Activated T-cell treated with anti-CD3 and anti-CD28 coated beads, Interleukin-2, amount 50 U/mL, for 72 hours (primary cell): ENCODE measurements at places on chromosomes 5 and 9. TPM values are rescaled to one million over a fixed set of nuclear protein-coding genes. Genes with fewer than 3 reads are reported as not detected.

- H3K4me1 ChIP-seq = peaks cover 22% of the 10 kb centered on the region
- peak overlapping the region; percentile 89 for H3K4me3 ChIP-seq
- H3K27ac ChIP-seq = peak overlapping the region; percentile 94
- H3K36me3 ChIP-seq = peaks cover 5% of the 10 kb centered on the region
- no peaks in the 10 kb centered on the region for H3K27me3 ChIP-seq
Measured at GRCh38 chr5:132867046-132867451, 607 bp downstream of the UQCRQ start.

The LAMC3 gene
- 0.74 TPM for total RNA-seq

The SGCD gene
- 0.07 TPM for total RNA-seq

DNA sequence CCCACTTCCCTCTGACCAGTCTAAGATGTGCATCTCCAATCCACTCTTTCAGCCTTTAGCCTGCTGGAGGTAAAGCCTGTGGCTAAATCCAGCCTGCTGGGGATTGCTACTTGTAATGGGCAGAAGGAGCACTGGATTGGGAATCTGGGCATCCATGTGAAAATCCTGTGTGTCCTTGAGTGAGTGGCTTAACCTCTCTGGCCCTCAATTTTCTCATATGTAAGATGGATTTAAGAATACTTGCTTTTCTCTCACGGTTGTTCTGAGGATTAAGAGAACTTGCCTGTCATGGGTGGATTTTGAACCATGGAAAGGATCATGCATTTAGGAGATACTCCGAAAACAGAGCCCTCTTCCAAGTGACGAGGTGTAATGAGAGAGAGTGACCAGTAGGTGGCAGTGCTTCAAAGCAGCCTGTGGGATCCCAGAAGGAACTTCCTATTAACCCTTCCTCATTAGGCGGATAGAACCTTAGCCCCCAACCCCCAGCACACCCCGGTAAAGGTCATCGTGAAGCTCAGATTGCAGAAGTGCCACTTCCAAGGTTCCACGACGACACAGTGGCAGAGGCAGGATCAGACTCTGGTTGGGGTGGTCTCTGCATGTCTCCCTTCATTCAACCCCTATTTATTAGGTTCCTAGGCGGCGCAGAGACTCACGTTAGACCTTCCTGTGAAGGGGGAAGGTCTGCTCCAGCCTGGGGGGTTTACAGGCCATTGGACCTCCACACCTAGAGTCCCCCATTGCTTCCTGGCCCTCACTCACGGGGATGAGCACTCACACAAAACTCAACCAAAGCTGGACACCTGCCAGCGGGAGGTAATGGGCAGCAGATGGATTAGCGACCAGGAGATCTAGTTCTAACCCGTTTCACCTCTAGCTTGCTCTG lies 68.7 kb upstream of the ZNF618 start:
- H3K27me3 ChIP-seq = peaks cover 5% of the 10 kb centered on the region
- H3K36me3 ChIP-seq = no peaks in the 10 kb centered on the region

DNA sequence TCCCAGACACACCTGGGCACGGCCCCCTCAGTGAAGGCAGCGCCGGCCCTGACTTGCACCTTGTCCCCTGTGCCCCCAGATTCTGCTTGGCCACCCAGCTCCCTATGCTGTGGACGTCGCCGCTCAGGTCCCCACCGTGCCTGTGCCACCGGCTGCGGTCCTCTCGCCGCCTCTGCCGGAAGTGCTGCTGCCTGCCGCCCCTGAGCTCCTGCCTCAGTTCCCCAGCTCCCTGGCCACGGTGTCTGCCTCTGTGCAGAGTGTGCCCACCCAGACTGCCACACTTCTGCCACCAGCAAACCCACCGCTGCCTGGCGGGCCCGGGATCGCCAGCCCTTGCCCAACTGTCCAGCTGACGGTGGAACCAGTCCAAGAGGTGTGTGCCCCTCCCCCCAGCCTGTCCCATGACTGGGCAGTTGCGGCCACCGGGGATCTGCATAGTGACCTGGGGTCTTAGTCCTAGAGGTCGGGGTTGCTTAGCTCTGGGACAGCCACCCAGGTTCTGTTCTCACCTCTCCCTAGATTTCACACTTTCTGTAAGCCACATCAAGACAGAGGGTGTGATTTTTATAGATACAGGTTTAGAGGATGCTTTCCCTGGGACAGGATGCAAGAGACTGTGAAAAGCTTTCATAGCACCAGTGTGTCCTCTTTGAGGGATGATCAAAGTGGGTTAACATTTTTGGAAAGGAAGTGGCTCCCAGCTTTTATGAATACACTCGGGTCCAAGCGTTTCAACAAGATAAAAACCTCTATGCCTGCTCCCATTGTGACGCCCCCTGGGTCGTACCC lies 78.0 kb downstream of the WNK2 start:
- H3K4me3 ChIP-seq = no peak overlapping the region
- no peak overlapping the region for H3K27ac ChIP-seq
- H3K27me3 ChIP-seq = no peaks in the 10 kb centered on the region
- H3K36me3 ChIP-seq = no peaks in the 10 kb centered on the region

The SAXO1 gene
- not detected for total RNA-seq

DNA sequence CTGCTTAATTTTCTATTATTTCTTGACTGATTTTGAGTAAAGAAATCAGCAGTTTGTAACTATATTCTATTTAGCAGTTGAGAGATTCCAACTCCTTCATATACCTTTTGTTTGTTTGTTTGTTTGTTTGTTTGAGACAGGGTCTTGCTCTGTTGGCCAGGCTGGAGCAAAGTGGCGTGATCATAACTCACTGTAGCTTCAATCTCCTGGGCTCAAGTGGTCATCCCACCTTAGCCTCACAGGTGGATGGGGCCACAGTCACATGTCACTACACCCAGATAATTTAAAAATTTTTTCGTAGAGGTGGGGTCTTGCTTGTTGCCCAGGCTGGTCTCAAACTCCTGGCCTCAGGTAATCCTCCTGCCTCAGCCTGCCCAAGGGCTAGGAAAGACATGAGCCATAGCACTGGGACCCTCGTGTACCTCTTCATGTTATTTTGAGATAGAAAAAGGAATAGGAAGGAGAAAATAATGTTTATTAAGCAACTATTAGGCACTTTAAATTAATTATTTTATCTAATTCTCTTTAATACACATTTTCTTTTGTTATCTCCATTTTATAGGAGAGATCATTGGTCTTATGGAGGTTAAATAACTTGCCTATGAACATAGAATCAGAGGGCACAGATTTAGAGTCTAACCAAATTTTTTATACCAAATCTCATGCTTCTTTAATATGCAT lies 133.0 kb downstream of the ZNF608 start:
- DNase-seq = no peak
- no peak overlapping the region for H3K27ac ChIP-seq
- no peak overlapping the region for H3K4me3 ChIP-seq

The TIMD4 gene
- total RNA-seq = 7.3 TPM

- peaks cover 52% of the 10 kb centered on the region for H3K27me3 ChIP-seq
- H3K36me3 ChIP-seq = no peaks in the 10 kb centered on the region
- peaks cover 13% of the 10 kb centered on the region for H3K4me1 ChIP-seq
- no peak overlapping the region for H3K27ac ChIP-seq
Measured at GRCh38 chr9:37706290-37706689, 47.3 kb upstream of the TRMT10B start.

DNA sequence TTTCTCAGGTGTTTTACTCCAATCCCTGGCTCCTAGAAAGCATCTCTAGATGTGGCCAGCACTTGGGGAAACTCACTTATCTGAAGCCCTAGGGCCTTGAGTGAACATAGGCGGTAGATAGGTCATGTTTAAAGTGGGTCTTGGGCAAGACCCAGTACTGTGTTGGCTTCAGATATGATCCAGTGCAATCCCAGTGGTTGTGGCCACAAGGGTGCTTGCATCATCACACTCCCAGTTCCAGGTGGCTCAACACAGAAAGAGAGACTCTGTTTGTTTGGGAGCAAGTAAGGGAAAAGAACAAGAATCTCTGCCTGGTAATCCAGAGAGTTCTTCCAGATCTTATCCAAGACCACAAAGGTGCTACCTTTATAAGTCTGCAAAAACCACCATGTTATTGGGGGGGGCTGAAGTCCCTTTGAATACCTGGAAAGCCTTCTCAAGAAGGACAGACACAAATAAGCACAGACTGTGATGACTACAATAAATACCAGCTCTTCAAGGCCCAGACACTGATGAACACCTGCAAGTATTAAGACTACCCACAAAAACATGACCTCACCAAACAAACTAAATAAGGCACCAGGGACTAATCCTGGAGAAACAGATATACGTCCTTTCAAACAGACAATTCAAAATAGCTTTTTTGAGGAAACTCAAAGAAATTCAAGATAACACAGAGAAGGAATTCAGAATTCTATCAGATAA lies 114.7 kb downstream of the LURAP1L start:
- H3K27me3 ChIP-seq = no peaks in the 10 kb centered on the region
- no peak overlapping the region for H3K4me3 ChIP-seq
- H3K36me3 ChIP-seq = no peaks in the 10 kb centered on the region
- DNase-seq = no peak
- no peak overlapping the region for H3K27ac ChIP-seq
- H3K4me1 ChIP-seq = no peaks in the 10 kb centered on the region

- no peaks in the 10 kb centered on the region for H3K4me1 ChIP-seq
- H3K36me3 ChIP-seq = no peaks in the 10 kb centered on the region
- H3K4me3 ChIP-seq = no peak overlapping the region
- no peak for DNase-seq
- H3K27me3 ChIP-seq = no peaks in the 10 kb centered on the region
Measured at GRCh38 chr5:78833284-78833683, 151.8 kb downstream of the ARSB start.

GRCh38 chr9:93231121-93231694 lies 47.3 kb downstream of the WNK2 start:
- H3K4me3 ChIP-seq = no peak overlapping the region
- H3K36me3 ChIP-seq = no peaks in the 10 kb centered on the region

GRCh38 chr5:52771343-52772039 lies 16.2 kb upstream of the ITGA1 start:
- peak overlapping the region; percentile 34 for H3K27ac ChIP-seq
- peaks cover 2% of the 10 kb centered on the region for H3K36me3 ChIP-seq
- peak; percentile 58 for DNase-seq
- peaks cover 57% of the 10 kb centered on the region for H3K4me1 ChIP-seq

The NTRK2 gene
- 3.3 TPM for total RNA-seq

The CANX gene
- total RNA-seq = 572 TPM

DNA sequence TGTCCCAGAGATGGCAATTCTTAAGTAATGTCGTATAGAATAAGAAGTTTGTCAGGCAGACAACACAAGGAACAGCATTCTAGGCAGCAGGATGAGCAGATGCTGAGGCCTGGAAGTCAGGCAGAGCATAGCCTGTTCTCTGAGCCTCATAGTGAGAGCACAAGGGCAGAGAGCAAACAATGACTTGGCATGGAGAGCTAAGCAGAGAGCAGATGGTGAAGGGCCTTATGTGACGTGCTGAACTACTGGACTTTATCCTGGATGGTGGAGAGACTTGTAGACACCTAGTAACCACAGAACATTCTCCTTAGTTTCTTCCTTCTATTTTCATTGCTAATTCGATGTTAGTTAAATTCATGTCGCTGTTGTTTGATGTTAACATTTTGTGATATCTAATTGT lies 60.1 kb downstream of the KCTD16 start:
- no peak for DNase-seq
- no peaks in the 10 kb centered on the region for H3K36me3 ChIP-seq
- H3K27ac ChIP-seq = no peak overlapping the region
- no peaks in the 10 kb centered on the region for H3K4me1 ChIP-seq

The PKD2L2 gene
- total RNA-seq = 0.74 TPM

- no peak for DNase-seq
- H3K4me1 ChIP-seq = peaks cover 12% of the 10 kb centered on the region
- peak overlapping the region; percentile 82 for H3K27ac ChIP-seq
Measured at GRCh38 chr5:138402640-138403039, 36.2 kb upstream of the REEP2 start.

DNA sequence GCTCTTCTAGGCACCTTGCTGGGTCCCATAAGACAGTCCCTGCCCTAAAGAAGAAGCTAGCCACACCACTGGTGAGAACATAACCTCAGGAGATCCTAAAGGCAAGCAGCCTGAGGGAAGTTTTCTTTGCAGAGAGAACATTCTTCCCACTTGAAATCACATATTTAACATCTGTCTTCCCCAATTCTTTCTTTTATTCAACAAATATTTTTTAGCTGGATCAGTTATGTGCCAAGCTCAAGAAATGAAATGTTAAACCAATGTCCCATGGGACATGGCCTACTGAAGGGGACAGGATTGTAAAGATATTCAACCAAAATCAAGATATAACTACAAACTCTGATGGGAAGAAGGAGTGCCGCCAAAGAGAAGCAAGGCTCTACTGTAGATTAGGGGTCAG lies 36.5 kb downstream of the FOXI1 start:
- H3K4me1 ChIP-seq = no peaks in the 10 kb centered on the region
- H3K27me3 ChIP-seq = no peaks in the 10 kb centered on the region
- no peak overlapping the region for H3K27ac ChIP-seq
- no peak for DNase-seq
